ENCODE measurements at places on chromosomes 3 and 15.

GRCh38 chr15:78666010-78666409, 25.0 kb upstream of the CHRNB4 start:
- DNase-seq: no peak

- no peak for DNase-seq
Observed at GRCh38 chr15:59703979-59704796, 15.1 kb upstream of the BNIP2 start.

- no peak for DNase-seq
Observed at GRCh38 chr15:23422946-23423708, 23.9 kb downstream of the GOLGA6L2 start.

- no peak for DNase-seq
Observed at GRCh38 chr15:92268900-92269299, 124.8 kb upstream of the ST8SIA2 start.

DNA sequence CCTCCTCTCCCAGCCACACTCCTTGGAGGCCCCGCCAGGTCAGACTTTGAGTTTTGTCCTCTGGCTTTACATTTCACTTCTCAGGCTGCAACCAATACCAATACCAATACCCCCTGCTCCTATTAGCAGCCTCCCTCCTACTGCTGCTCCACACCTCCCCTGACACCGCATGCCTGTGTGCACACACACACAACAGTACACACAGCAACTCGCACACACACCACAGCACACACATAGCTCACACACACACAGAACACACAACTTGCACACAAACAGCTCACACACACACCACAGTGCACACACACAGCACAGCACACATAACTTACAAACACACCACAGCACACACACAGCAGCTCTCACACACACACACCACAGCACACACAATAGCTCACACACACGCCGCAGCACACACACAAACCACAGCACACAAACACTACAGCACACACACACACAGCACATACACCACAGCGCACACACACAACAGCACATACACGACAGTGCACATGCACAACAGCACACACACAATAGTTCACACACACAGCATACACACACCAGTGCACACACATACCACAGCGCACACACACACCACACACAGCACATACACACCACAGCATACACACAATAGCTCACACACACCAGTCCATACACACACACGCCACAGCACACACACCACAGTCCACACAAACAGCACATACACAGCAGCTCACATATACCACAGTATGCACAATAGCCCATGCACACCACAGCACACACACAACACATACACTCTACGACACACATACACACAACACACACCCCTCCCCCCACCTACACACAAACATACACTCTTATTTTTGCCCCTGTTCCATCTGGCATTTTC, 204.7 kb downstream of the UACA start:
- no peak for DNase-seq

DNA sequence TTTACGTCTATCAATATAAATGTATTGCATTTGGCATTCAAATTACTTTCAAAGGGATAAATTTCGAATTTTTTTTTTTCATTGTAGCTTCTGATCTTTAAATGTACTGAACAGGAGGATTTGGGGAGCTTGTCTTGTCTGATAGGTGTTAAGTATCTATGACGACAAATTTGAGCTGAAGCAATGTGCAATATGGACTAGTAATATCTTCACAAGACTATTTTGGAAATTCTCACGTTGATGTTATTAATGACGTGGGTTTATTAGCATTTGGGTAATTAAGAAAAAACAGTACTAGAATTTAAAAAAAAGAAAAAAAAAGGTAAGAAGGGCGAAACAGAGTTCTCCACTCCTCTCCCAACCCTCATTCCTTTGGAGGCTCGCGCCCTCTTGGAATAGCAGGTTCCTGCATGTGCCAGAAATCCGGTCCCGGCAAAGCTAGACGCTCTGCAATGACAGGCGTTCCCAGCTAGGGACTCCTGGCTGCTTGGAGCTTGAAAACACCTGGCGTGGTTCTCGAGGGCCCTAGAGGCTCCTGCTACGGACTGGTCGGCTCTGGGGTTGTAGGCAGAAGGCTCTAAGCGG, 648 bp upstream of the P2RY1 start:
- peak; percentile 41 for DNase-seq

- DNase-seq: no peak
Observed at GRCh38 chr3:42127226-42127625, 36.1 kb downstream of the TRAK1 start.

DNA sequence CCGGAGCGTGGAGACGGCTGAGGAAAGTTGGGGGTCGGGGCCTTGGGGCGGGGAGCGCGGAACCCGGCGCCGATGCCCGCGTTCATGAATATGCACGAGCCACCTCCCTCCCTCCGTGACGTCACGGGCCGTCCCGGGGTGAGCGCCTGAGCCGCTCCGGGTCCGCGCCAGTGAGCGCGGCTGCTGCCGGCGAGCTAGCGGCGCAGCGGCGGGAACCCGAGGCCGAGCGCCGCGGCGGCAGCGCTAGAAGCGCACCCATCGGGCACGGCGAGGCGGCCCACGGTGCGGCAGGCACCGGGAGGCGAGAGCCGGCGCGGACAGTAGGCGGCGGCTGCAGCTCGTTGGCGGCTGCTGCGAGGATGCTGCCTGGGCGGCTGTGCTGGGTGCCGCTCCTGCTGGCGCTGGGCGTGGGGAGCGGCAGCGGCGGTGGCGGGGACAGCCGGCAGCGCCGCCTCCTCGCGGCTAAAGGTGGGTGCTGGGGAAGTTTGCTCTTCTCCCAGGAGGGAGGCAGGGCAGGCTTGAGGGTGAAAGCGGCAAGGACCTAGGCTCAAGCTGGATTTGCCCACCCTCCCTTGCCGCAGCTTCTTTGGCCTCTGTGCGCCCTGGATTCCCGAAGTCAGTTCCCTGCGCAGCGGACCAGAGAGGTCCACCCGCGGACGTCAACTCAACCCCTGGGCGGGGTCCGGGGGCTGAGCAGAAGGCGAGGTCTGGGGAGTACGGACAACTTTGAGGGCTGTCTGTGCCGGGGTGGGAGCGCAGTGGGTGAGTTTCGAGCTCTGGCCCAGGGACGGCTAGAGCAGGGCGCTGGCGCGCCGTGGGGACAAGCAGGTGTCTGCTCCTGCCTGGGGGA, at the start of gene CLSTN2:
Gene CLSTN2 (plus strand): TSS at position 170 of the 850 bp plus-strand sequence.
- DNase-seq: peak; percentile 76

- DNase-seq: no peak
Observed at GRCh38 chr3:126259411-126260391, 79.3 kb upstream of the ALDH1L1 start.

DNA sequence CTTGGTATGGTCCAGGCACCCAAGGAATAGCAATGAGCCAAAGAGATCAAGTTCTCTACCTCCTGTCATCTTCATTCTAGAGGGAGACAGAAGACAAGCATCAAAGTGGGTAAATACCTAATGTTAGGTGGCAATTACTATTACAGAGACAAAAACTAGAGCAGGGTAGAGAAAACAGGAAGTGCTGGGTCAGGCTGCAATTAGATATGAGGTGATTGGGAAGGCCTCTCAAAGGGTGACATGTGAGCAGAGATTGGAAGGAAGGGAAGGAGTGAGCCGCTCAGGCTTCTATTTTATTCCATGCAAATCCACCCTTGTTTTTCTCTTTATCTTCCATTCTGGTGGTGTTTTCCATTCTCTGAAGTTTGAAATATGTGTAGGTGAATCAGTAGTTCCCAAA, 37.4 kb downstream of the EBLN2 start:
- DNase-seq: no peak

DNA sequence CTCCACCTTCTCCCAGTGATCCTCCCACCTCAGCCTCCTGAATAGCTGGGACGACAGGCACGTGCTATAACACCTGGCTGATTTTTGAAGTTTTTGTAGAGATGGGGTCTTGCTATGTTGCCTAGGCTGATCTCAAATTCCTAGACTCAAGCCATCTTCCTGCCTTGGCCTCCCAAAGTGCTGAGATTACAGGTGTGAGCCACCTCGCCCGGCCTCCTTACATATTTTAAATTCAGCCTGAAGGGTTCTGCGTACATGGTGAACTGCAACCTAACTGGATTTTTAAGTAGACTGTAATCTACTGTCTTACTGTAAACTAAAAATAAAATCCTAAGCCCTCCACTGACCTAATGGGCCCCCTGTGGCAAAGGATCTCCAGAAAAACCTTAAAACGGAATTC, 34.1 kb downstream of the MASP1 start:
- no peak for DNase-seq

DNA sequence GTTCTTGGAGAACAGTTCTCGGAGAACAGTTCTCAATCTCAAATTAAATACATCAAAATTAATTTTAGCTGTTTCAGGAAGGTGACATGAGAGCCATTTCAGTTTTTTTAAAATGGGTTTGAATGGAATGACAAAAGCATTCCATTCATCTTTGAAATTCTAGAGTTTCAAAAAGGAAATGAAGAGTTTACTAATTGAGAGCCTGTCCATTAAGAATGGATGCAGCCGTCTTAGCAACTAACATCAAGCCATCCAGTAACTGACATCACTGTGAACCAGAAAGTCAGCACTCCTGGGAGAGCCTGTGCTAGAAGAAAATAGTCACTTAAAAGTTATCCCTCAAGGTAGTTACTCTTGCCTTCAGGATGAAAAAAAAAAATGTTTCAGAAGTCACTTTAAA, 47.0 kb upstream of the FSTL1 start:
- no peak for DNase-seq

GRCh38 chr3:12042638-12043037, 38.5 kb downstream of the SYN2 start:
- DNase-seq: no peak

DNA sequence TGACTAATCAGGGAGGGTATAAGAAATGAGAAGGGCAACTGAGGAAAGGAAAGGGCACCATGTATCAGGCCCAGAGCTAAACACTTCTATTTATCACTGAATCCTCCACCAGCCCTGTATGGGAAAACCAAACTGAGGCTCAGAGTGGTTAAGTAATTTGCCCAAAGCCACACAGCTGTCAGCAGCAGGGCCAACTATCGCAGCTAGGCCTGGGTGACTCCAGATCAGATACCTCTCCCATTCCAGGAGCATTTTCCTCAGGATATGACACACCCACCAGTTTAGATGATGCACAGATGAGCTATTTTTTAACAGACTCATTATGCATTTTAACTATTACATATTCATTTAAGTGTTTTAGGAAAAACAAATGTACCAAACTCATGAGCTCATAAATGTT, 14.5 kb downstream of the NUP210 start:
- DNase-seq: no peak

All from NCI-H2107 (cell line).